H1 (cell line): ENCODE measurements at places on chromosomes 7 and 10. TPM values are rescaled to one million over a fixed set of nuclear protein-coding genes. Genes with fewer than 3 reads are reported as not detected.

HOXA6 gene
- total RNA-seq, result not detected in 2 replicates

PHF14 gene
- 63.3 and 70.6 TPM in 2 replicates for total RNA-seq

JAKMIP3 gene
- 0.84 and 0.91 TPM in 2 replicates for total RNA-seq

CDHR1 gene
- total RNA-seq, result 8.7 and 10.5 TPM in 2 replicates

CALHM1 gene
- total RNA-seq, result 0.34 TPM in 1 of 2 replicates, not detected in the other

TMEM176B gene
- total RNA-seq, result 1.2 TPM in 2 replicates

MET gene
- 12.9 and 15.1 TPM in 2 replicates for total RNA-seq

TMEM229A gene
- total RNA-seq, result 0.54 and 0.75 TPM in 2 replicates

IKZF1 gene
- total RNA-seq, result 0.71 and 0.74 TPM in 2 replicates

GHRHR gene
- total RNA-seq, result 6.1 and 6.5 TPM in 2 replicates

GBX1 gene
- not detected in 2 replicates for total RNA-seq

AIMP2 gene
- 82.4 and 85.6 TPM in 2 replicates for total RNA-seq

CPA2 gene
- 0.31 TPM in 1 of 2 replicates, not detected in the other for total RNA-seq

GPNMB gene
- 0.52 and 1.1 TPM in 2 replicates for total RNA-seq

GRCh38 chr10:2985729-2986232 lies 81.6 kb upstream of the PFKP start:
- no peaks in the 10 kb centered on the region for H3K36me3 ChIP-seq
- H3K4me3 ChIP-seq, result no peak overlapping the region
- peak; percentile 31 for DNase-seq
- no peaks in the 10 kb centered on the region for H3K4me1 ChIP-seq

- H3K27ac ChIP-seq, result no peak overlapping the region; the same call in 1 of the 2 replicates
- DNase-seq, result no peak
- H3K27me3 ChIP-seq, result peaks cover 4% of the 10 kb centered on the region; the same call in 1 of the 2 replicates
These were observed 2.1 kb upstream of the ZMIZ1 start for GRCh38 chr10:79066411-79067240.

- H3K4me1 ChIP-seq, result no peaks in the 10 kb centered on the region
- no peaks in the 10 kb centered on the region for H3K27me3 ChIP-seq
- no peak for DNase-seq
- H3K4me3 ChIP-seq, result no peak overlapping the region
These were observed 2.0 kb downstream of the CLEC5A start for GRCh38 chr7:141944811-141945210.

GRCh38 chr7:141431711-141432110 lies 119.5 kb upstream of the AGK start:
- peak overlapping the region; percentile 37; the same call in 1 of the 2 replicates for H3K27ac ChIP-seq
- no peak for DNase-seq
- no peaks in the 10 kb centered on the region for H3K27me3 ChIP-seq
- no peaks in the 10 kb centered on the region for H3K36me3 ChIP-seq

DNA sequence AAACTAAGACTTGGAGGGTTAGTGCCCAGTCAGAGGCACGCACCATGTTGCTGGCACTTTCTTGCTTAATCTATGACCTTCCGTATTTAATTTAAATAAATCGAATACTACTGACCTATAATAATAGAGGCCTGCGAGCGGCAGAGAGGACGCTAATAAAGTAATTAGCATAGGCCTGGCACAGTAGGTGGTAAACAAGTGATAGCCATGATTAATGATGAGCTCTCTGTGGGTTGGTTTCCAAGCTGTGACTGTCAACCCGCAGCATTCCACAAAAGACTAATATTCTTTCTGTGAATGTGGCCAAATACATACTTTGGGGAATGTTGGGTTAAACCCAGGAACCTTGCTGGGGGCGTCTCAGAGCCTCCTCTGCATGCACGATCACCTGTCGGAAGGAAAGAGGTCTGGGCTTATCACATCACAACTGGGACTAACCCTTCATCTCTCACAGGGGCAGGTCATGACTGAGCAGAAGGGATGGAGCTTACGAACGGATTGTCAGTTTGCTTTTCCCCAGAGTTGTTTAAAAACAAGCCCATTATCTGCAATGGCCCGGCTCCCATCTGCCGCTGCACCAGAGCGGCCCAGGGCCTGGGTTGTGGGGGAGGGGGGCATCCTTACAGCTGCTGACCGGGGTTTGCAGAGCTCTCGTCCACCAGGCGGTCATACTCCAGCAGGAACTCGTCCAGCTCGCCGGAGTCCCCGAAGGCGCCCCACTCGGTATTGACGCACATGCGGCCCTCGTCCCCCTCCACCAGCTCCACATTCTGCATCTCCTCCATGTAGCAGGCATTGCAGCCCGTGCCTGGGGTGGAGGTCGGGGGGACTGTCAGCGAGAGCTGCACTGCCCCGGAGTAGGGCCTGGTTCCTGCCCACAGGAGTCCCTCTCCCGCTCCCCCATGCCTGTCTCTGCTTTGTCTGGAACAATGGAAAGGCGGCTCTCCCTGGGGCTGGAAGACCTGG lies 6.2 kb upstream of the MYL7 start:
- no peak overlapping the region for H3K4me3 ChIP-seq
- no peak for DNase-seq
- peaks cover 20% of the 10 kb centered on the region for H3K27me3 ChIP-seq
- H3K36me3 ChIP-seq, result no peaks in the 10 kb centered on the region

- H3K36me3 ChIP-seq, result no peaks in the 10 kb centered on the region
- no peaks in the 10 kb centered on the region for H3K27me3 ChIP-seq
- DNase-seq, result no peak
- no peak overlapping the region for H3K4me3 ChIP-seq
- no peak overlapping the region for H3K27ac ChIP-seq
These were observed 90.9 kb upstream of the PPIF start for GRCh38 chr10:79256264-79256806.

DNA sequence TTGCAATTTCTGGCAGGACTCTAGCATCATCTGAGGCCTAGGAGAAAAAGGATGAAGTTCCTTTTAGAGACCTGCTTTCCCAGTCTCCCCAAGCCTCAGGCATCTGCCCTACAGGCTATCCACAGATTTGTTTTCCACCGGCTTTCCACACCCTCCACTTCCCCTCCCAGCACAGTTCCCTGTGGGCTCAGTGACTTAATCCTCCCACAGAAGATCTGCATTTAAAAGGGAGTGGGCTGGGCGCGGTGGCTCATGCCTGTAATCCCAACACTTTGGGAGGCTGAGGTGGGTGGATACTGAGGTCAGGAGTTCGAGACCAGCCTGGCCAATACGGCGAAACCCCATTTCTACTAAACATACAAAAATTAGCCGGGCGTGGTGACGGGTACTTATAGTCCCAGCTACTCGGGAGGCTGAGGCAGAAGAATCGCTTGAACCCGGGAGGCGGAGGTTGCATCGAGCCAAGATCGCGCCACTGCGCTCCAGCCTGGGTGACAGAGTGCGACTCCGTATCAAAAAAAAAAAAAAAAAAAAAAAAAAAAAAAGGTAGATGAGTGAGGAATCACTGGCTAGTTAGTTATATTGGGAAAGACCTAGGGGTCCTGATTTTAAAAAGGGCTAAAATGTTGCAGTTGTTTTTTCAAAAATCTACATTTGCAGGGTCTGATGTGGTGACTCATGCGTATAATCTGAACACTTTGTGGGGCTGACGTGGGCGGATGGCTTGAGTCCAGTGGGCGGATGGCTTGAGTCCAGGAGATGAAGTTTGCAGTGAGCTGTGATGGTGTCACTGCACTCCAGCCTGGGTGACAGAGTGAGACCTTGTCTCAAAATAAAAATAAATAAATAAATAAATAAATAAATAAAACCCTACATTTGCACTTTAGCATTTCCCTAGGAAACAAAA lies 119.5 kb downstream of the BAMBI start:
- no peak overlapping the region for H3K4me3 ChIP-seq
- no peak for DNase-seq
- no peaks in the 10 kb centered on the region; the same call in 1 of the 2 replicates for H3K4me1 ChIP-seq
- no peak overlapping the region for H3K27ac ChIP-seq
